ENCODE measurements at places on chromosomes 3 and 15.

DNA sequence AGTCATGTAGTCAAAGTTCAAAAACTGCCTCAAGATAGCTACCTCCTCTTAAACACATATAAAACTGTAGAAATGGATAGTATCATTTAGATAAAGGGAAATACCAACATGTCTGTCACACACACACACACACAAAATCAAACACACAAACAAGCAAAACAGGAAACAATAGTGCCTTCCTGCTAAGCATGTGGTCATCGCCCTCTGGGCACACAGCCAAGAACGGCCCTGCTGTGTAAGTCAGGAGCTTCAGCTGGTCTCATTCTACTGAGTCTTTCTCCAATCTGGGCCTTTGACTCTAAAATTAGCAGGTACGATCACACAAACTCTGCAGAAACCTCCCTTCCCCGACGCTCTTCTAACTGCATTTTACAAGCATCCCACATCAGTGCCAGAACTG lies 272.2 kb upstream of the CHRNA7 start:
- no peaks in the 10 kb centered on the region for H3K36me3 ChIP-seq
- no peak for DNase-seq
- H3K27me3 ChIP-seq, result peaks cover 20% of the 10 kb centered on the region

DNA sequence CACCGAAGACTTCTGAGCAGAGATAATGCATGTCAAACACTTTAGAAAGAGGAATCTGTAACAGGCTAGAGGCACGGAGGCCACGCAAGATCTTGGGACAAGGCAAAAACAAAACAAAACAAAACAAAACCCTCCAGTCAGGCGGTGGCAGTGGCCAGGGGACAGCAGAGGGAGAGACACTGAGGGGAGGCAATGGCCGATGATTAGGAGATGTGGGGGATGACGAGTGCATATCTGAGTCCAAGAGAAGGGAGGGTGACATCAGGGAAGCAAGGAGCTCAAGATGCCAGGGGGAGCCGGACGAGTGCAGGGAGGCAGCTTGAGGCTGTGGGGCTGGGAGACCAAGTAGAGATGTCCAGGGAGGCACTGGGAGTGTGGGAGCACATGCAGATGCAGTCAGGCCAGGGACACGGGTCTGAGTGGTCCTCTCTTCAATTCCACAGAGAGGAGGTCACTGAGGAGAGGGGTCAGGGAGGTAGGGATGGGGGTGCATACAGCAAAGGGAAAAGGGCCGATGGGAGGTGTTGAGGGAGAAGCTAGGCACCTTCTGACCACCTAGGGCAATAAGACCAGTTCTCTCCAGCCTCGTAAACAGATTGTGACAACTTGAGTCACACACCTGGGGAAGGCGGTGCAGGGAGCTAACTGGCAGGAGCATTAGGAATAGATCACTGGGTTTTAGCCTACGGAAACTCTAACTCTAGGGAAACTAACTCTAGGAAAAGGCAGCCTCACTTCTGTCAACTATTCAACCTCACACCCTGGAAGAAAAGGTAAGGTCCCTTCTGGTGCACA lies 29.6 kb downstream of the SLCO2A1 start:
- H3K4me3 ChIP-seq, result no peak overlapping the region
- no peaks in the 10 kb centered on the region for H3K36me3 ChIP-seq
- DNase-seq, result no peak
- no peaks in the 10 kb centered on the region for H3K4me1 ChIP-seq
- peaks cover 6% of the 10 kb centered on the region for H3K27me3 ChIP-seq

- H3K4me3 ChIP-seq, result no peak overlapping the region
- H3K27ac ChIP-seq, result no peak overlapping the region
- H3K4me1 ChIP-seq, result peaks cover 5% of the 10 kb centered on the region
- no peak for DNase-seq
- no peaks in the 10 kb centered on the region for H3K36me3 ChIP-seq
These were observed 917.5 kb downstream of the FHIT start for GRCh38 chr3:60333710-60334109.

- peaks cover 56% of the 10 kb centered on the region for H3K4me1 ChIP-seq
- peaks cover 8% of the 10 kb centered on the region for H3K36me3 ChIP-seq
- H3K27me3 ChIP-seq, result no peaks in the 10 kb centered on the region
- H3K4me3 ChIP-seq, result peak overlapping the region; percentile 80
- peak; percentile 85 for DNase-seq
- H3K27ac ChIP-seq, result peak overlapping the region; percentile 89
These were observed 2.0 kb downstream of the NRROS start for GRCh38 chr3:196641333-196642054.

DNA sequence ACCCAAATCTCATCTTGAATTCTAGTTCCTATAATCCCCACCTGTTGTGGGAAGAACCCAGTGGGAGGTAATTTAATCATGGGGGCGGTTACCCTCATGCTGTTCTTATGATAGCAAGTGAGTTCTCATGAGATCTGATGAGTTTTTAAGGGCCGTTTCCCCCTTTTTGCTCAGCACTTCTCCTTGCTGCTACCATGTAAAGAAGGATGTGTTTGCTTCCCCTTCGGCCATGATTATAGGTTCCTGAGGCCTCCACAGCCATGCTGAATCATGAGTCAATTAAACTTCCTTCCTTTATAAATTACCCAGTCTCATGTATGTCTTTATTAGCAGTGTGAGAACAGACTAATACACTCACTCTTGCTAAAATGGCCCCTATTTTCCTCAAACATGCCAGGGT lies 374.7 kb downstream of the TUSC7 start:
- H3K27ac ChIP-seq, result no peak overlapping the region
- no peaks in the 10 kb centered on the region for H3K4me1 ChIP-seq
- no peak for DNase-seq
- no peak overlapping the region for H3K4me3 ChIP-seq
- no peaks in the 10 kb centered on the region for H3K36me3 ChIP-seq

All from activated naive CD4-positive, alpha-beta T cell treated with anti-CD3 and anti-CD28 coated beads for 36 hours (primary cell).